Kidney tubule cell (primary cell): ENCODE measurements at places on chromosomes 1 and 21.
A peak's percentile ranks its signal among the peaks of the same experiment; 100 is the strongest.

- DNase-seq: peak; percentile 42
Measured at GRCh38 chr1:92485381-92486250, 1.1 kb downstream of the GFI1 start.

GRCh38 chr1:226711976-226712741 is 26.9 kb downstream of the ITPKB start:
- no peak for DNase-seq

DNA sequence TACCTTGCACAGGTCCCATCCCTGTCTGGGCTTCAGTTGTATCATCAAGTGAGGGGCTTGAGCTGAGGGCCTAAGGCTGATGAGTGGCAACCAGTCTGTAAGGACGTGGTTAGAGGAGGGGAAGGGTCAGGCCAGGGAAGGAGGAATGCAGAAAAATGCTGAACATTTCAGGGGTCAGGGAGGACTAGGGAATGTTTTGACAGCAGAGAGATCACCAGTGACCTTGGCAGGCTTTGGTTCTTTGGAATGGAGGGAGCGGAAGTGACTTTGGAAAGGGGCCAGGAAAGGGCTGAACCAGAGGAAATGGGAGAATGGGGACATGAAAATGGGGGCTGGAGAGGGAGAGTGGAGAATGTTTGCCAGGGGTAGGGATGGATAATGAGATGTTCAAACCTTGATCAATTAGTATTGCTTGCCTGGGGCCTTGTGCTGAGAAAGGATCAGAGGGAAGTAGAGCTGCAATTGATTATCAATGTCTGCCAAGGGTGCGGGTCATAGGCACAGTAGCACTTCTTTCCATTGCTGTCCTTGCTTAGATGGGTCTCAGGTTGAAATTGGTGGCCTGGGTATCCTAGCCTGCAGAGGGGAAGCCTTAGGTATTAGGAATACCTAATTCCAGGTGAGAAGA is 7.4 kb downstream of the LDLRAP1 start:
- no peak for DNase-seq

GRCh38 chr1:100736324-100736723 is 16.8 kb downstream of the VCAM1 start:
- DNase-seq: no peak

- no peak for DNase-seq
Measured at GRCh38 chr1:221069986-221070385, 190.7 kb downstream of the HLX start.

- no peak for DNase-seq
Measured at GRCh38 chr1:31036749-31037500, 28.6 kb downstream of the PUM1 start.

- no peak for DNase-seq
Measured at GRCh38 chr1:246213502-246213901, 293.6 kb downstream of the SMYD3 start.

DNA sequence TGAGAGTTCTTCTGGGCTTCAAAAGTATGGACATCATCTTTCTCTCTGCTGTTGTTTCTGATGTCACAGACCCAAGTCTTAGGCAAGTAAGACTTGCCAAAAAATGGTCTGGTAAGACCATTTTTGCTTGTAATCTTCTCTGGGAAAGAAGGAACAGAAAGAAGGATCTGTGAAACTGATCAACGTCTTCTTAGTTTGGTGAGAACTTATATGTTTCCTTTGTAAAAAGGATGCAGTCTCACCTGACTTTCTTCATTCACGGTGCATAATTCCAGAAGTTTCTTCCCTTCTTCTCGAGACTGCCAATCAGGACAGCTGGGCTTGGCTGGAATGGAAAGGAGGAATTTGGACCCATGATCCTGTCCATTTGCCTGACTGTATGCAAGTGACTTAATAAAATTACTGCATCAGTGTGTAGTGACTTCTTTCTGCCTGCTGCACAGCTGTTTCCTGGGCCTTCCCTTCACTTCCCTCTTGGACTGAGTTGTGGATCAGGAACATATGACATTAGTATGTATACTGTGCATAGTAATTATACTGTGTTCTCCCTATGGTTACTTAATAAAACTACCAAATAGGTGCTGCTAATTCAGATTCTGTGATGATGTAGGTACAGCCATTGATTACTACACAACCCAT is 7.6 kb upstream of the DENND1B start:
- no peak for DNase-seq

- peak; percentile 9 for DNase-seq
Measured at GRCh38 chr1:198497326-198498102, 43.0 kb downstream of the ATP6V1G3 start.

DNA sequence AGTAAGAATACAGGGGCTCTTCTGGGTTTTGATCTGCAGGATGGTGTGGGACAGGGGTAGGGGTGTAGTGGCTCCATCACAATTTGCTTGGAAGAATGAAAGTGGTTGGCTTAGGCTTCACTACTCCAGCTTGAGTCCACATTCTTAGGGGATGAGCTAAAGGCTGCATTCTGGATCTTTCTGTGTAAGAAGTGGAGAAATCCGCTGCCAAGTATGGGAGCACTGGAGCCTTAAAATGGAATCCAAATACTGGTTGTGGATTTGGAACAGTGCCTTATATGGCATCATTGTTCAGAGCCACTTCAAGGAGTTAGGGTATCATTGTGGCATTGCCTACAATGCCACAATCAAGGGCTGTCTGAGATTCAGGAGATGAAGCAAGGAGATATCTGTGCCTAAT is 187.1 kb downstream of the LMO4 start:
- DNase-seq: peak; percentile 32

DNA sequence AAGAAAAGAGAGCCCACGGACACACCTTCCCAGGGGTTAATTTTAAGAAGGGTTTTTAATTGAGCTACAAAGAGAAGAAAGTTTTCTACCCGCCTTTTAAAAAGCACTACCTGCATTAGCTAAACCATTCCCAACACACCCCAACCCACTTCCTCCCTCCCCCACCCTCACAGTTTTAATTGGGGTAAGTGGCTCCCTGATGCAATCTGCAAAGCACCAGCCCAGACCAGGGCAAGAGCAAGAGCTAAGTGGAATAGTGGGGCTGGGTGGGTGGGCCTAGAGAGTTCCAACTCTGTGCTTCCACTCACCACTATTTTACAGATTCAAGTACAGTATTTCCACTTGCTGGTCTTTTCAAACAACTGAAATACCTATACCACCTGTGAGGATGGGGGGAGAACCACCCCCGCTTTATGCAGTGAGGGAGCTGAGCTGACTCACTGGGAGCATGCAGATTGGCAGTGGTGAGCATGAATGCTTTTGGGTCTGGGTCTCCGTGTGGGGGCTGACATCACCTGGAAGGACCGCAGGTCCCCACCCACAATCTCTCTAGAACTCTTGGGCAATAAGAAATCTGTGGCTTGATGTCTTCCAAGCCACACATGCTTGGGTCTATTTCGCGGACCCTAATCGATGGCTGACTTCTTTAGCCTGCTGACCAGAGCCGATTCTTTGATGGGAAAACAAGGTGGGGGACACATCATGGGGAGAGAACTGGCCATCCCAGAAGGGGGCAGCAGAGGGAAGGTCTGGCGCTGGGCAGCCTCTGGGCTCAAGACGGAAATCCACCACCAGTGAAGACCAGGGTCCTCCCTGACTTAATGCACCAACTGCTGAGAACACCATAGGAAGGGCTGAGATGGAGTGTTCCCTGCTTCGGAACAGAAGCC is 95.5 kb downstream of the SSBP3 start:
- DNase-seq: peak; percentile 34

DNA sequence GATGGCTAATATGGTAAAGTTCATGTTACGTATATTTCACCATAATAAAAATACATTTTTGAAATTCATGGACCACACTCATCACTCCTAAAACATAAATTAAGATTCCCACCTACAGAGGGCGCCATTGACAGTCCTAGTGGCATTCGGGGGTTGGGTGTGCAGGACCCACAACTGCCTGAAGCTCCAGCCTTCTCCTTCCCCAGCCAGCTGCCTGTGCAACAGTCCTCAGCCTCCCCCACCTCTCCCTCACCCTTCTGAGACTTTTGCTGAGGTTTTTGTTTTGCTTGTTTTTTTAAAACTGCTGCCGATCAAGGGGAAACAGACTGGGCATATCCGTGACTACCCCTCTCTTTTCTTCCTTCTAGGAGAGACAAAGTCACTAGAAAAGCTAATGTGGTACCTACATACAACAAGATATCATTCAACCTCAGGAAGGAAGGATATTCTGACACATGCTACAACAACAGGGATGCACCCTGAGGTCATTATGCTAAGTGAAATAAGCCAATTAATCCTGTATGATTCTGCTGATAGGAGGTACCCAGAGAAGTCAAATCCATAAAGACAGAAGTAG is 9.2 kb upstream of the EVA1C start:
- peak; percentile 61 for DNase-seq

- DNase-seq: no peak
Measured at GRCh38 chr21:36999131-36999898, 7.2 kb upstream of the RIPPLY3 start.

DNA sequence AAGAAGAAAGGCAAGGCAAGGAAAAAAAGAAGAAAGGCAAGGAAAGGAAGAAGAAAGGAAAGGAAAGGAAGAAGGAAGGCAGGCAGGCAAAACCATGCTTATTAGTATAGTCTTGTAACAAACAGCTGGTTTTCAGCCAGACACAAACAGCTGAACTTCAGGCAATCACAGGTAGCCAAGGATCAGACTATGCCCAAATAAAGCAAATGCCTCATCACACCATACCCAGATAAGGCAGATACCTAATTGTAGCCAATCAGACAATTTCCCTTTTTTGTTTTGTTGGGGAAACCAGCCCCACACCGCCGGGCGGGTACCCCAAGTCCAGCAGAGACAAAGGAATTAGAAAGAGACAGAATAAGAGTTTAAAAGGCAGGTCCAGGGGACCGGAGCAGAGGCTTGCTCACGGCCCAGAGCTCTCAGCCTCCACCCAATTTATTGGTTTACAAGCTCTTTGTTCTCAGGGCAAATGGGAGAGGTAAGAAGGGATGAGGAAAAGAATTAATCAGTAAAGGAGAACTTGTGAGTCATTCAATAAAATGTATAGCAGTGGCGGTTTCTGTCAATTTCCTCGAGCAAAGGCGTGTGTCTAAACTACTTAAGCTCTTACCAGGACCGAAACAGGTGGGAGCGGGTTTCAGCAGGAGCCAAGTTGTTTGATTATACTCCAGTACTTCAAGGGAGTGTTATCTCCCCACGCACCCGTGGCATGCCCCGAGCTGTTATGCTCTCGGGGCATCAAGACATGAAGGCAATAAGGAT is 886.8 kb downstream of the KCNT2 start:
- DNase-seq: no peak

- DNase-seq: no peak
Measured at GRCh38 chr1:117405042-117405441, 37.8 kb downstream of the MAN1A2 start.

GRCh38 chr1:10806966-10807365 is 10.5 kb upstream of the CASZ1 start:
- DNase-seq: no peak
